Lung (tissue), 17 donors: ENCODE measurements at places on chromosomes 1 and 21. TPM values are rescaled to one million over a fixed set of nuclear protein-coding genes. Genes with fewer than 3 reads are reported as not detected.

Gene CD52
- polyA plus RNA-seq: 402 TPM

Gene SLC6A9
- polyA plus RNA-seq: 8.7 TPM

Gene PLEKHG5
- 3.4 TPM for polyA plus RNA-seq

Gene SPRR2A
- polyA plus RNA-seq: 4.5 TPM

Gene LCE1D
- not detected for polyA plus RNA-seq
